ENCODE measurements at places on chromosomes 12 and 14.
A peak's percentile ranks its signal among the peaks of the same experiment; 100 is the strongest.

DNA sequence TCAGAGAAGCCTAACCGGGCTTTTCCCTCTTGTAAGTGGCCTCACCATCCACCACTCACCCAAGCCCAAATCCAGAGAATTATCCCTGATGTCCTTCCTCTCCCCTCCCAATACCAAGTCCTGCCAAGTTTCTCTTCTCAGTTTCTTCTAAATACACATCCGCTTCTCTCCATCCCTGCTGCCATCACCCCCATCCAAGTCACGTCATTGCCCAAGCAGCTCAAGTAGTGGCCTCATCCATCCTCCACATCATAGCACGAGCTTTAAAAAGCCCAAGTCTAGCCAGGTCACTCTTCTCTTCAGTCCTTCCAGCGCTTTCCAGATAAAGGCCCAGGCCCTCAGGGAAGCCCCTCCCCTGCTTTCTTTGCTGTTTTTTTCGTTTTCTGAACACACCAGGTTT lies 25.4 kb downstream of the IL31 start:
- DNase-seq, result no peak

GRCh38 chr12:132437943-132438700 lies 51.8 kb upstream of the FBRSL1 start:
- DNase-seq, result no peak

GRCh38 chr14:65824285-65824977 lies 411.9 kb downstream of the FUT8 start:
- peak; percentile 59 for DNase-seq

DNA sequence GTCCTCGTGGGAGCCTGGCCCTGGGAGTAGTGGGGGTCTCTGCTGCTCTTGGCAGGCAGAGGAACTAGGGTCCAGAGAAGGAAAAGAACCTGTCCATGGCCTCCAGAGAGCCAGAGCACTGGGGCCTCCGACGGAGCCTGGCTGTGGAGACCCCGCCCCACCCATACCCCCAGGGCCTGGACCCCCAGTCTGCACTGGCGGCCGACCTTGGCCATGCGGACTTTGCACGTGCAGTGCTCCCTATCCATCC lies 1.1 kb downstream of the BEGAIN start:
- DNase-seq, result no peak

DNA sequence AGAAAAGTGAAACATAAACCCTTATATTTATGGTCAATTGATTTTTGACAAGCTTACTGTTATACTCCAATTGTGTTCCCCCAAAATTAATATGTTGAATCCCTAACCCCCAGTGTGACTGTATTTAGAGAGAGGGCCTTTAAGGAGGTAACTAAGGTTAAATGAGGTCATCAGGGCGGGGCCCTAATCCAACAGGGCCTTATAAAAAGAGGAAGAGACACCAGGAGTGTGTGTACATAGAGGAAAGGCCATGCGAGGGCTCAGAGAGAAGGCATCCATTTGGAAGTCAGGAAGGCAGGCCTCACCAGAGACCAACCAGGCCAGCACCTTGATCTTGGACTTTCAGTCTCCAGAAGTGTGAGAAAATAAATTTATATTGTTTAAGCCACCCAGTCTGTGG lies 6.5 kb upstream of the VTI1B start:
- peak; percentile 14 for DNase-seq

DNA sequence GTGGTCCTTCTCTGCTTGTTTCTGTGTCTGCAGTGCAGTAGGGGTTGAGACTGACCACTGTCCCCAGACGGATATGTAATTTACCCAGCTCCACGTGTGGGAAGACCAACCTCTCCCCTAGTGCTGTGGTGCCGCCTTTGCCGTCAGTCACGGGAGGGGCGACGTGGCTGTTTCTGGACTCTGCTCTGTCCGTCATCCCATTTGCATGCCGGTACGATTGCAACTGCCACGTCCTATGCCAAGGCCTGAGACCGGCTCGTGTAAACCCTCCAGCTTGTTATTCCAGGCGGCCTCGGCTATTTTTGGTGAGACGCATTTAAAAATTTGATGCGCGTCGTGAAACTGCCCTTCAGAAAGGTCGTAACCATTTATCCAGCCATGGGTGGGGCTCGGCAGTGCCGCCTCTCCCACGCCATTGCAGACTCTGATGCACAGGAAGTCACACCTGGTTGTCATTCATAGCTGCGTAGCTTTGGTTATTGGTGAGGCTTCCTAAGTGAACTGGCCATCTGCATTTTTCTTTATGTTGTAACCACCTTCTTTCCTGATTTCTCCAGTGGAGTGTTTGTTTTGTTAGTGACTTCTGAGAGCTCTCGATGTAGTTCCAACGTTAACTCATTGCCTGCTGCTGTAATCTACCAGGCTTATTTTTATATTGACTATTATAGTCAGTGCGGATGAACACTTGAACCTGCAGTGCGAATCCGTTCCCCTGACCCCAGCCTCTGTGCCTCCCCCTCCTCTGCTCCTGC lies 75.1 kb downstream of the ADGRD1 start:
- DNase-seq, result no peak

DNA sequence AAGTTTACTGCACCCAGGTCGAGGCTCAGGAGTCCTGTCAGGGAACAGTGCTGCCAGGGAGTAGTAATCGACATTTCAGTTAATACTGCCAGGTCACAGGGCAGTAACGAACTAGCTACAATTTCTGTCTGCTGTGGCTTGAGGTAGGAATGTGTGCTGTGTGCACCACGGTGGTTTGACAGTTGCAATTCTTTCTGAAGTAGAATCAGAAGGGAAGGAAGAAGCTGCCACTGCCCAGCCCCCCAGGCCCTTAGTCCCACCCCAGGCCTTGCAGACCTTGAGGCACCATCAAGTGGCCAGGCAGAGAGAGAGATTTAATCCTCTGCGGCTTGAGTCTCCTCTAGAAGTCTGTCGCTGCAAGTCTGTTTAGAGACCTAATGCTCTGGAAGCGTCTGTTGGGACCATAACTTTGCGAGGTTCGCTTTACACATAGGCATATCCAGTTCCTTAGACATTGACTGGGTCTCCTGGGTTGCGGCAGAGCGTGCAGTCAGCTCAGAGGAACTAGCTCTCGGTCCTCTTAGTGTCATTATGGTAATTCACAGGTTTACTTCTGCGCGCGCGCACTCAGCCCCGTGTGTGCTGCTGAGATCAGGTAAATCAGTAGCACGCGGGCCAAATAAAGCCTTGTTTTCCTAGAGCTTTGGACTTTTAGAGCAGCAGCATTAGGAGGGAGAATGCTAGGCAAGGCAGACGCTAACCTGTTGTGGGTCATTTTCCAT lies 9.8 kb downstream of the NKX2-1 start:
- DNase-seq, result no peak

GRCh38 chr12:40827683-40828592 lies 135.7 kb downstream of the CNTN1 start:
- no peak for DNase-seq

GRCh38 chr12:130339951-130340350 lies 2.3 kb downstream of the PIWIL1 start:
- no peak for DNase-seq

GRCh38 chr12:82054566-82054965 lies 295.4 kb upstream of the PPFIA2 start:
- no peak for DNase-seq

- no peak for DNase-seq
Observed at GRCh38 chr14:76051717-76052465, 66.3 kb downstream of the IFT43 start.

DNA sequence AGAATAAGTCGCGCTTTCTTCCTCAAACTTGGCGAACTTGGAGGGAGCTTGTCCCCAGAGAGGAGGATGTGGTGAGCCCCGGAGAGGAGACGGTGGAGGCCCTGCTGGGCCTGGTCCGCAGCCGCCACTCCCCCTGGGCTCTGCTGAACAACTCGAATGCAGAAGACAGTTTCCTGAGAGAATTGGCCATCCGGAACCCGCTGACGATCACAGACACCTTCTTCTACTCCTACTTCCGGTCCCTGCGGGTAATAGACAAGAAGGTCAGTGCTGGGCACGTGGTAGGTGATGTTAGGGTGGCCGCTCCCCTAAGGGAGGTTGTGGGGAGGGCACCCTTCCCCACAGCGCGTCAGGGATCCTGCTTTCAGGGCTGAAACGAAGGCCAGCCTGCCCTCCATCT lies 1.6 kb downstream of the LRRC43 start:
- DNase-seq, result no peak

DNA sequence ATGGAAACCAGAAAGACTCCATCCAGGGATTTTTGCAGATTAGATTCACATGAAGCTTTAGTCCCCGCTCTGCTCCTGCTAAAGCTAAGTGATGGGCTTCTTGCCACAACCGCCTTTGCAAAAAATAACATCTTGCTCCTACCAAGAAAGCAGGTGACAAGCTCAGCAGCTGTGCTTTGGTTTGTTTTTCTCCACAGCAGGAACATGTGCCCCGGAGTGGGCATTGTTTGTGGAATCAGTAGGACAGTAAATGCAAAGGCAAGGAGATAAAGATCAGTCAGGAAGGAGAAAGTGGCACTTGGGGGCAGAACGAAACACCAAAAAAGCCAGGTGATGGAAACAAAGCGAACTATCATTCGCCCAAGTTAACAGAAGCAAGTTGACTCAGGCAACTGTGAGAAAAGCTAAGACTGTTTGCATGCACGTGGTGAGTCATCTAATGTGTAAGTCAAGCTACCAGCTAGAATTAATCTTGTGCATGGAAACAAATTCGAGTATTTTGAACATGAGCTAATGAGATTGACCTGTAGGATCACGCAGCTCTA lies 165.5 kb upstream of the PLXNC1 start:
- peak; percentile 91 for DNase-seq

DNA sequence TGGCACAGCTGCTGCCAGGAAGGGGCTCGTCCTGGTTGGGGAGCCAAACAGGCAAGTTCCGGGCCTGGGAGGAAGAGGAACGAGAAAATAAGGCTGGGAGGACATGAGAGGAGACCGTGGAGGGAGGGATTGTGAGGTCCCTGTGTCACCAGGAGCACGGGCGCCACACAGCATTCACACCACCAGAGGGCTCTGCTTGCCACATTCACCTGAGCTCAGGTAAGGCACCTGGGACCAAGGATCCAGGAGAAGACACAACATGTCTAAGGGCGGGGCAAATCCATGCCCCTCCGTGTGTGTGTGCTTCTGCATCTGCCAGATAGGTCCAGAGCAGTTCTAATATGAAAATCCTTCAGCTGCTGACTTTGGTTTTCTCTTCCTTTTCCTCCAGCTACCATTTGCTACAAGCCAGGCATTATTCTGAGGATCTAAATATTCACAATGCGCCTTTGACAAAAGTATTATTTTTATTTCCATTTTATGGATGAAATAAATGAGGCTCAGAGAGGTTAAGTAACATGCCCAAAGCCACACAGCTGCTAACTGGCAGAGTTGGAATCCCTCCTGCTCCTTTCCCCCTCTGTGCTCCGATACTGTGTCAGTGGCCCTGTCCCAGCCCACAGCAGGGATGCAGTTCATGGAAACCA lies 14.6 kb downstream of the RAPGEF3 start:
- no peak for DNase-seq

DNA sequence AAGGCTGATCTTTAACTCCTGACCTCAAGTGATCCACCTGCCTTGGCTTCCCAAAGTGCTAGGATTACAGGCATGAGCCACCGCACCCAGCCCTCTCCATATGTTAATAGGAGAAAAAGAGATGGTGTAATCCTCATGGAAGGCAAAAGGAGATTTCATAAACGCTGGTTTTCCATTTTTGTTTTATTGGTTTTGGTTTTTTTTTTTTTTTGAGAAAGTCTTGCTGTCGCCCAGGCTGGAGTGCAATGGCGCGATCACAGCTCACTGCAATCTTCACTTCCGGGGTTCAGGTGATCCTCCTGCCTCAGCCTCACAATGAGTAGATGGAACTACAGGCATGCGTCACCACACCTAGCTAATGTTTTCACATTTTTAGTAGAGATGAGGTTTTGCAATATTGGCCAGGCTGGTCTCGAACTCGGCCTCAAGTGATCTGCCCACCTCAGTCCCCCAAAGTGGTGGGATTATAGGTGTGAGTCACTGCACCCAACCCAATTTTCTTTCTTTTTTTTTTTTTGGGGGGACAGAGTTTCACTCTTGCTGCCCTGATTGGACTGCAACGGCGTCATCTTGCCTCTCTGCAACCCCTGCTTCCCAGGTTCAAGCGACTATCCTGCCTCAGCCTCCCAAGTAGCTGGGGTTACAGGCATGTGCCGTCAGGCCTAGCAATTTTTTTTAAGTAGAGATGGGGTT lies 8.1 kb downstream of the PTGES3 start:
- DNase-seq, result no peak

DNA sequence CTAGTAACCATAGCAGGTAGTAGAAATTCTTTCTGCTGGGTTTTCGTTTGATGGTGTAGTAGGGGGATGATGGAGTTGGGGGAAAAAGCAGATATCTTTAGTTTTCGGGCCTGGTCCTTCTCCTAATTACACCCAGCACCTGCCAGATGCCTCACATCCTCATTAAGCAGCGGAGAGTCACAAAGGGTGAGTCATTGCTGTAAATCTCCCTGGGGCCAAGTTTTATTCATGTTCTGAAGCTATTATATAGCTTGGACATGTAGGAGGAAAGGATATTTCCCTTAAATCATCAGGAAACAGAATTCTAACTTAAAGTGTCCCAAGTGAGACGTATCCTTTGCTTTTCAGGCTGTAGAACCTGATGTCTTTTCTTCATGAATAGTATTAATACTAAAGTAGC lies 4.9 kb upstream of the NECAP1 start:
- DNase-seq, result peak; percentile 79

GRCh38 chr12:110743571-110744093 lies 941 bp upstream of the PPP1CC start:
- peak; percentile 27 for DNase-seq

GRCh38 chr12:110647631-110648040 lies 33.7 kb downstream of the TCTN1 start:
- DNase-seq, result no peak

GRCh38 chr14:77203611-77204458 lies 22.2 kb downstream of the TMEM63C start:
- no peak for DNase-seq

DNA sequence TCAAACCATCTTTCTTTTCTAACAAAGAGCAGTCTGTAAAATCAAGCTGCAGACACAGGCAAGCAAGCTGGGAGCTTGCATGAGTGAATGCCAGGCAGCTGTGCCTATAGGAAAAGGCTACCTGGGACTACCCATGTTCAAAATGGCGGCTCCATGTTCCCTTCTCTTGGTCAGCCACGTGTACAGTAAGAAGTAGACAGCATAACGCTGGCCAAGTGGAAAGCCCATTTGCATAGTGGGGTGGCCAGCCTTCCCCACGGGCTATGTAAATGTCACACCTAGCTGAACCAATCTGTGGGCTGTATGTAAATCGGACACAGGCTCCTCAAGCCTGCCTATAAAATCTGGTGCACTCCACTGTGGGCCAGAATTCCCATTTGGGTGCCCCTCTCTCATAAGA lies 117.1 kb downstream of the SYT10 start:
- DNase-seq, result peak; percentile 1

DNA sequence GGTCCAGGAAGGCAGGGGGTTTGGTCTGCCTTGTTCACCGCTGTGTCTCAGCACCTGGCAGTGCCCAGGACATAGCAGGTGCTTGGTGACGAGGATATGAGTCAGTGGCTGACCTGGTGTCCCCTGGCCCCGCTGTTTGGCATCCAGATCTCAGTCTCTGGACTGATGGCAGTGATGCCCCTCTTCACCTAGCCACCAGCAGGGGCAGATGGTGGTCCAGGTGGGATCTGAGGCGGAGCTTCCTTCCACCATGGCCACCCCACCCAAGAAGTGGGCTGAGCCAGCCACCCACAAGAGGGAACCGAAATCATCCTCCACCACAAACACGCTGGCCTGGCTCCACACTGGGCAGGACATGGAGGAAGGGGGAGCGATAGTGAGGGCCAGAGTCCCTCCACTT lies 16.1 kb upstream of the SH2B3 start:
- DNase-seq, result no peak

- no peak for DNase-seq
Observed at GRCh38 chr14:65413739-65414045, 1.2 kb downstream of the FUT8 start.

- no peak for DNase-seq
Observed at GRCh38 chr12:66061557-66062289, 68.8 kb downstream of the LLPH start.

GRCh38 chr14:104215706-104216334 lies 77.4 kb downstream of the KIF26A start:
- DNase-seq, result no peak
